ENCODE measurements at places on chromosomes 1 and 21.

GRCh38 chr1:66294707-66295370 is 239.1 kb upstream of the SGIP1 start:
- DNase-seq: no peak

GRCh38 chr1:232995189-232995588 is 44.8 kb downstream of the NTPCR start:
- no peak for DNase-seq

DNA sequence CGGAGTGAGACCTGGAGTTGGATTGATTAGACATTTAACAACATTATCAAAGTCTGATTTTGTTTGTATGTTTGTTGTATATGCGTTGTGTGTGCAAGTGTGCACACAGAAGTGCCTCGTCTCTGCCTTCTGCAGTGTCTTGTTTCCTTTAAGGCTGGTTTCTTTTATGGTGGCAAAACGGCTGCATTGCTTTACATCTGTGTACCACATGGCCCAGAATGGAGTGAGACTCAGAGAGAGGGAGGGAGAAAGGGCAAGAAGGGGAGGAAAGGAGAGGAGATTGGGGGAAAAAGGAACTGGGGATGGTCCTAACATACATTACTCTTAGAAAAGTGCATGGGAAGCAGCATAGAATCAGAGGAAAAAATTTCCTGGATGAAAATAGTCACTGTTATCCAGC is 99.7 kb upstream of the WLS start:
- no peak for DNase-seq

DNA sequence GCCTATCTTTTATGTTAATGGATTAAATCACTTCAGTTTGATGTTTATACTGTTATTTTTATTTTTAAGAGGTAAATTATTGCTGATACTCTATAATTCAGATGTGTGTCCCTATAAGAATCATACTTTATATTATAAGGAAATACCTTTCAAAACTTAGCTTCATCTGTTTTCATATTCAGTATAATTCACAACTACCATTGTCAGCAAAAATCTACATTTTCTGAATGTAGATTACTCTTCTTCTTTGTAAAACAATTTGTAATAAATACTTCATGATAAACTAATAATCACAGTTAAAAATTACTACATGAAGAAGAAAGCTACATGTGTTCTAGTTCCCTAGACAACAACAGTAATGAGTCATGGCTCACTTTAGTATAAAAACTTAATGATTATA is 115.4 kb upstream of the SERTAD4 start:
- DNase-seq: no peak

DNA sequence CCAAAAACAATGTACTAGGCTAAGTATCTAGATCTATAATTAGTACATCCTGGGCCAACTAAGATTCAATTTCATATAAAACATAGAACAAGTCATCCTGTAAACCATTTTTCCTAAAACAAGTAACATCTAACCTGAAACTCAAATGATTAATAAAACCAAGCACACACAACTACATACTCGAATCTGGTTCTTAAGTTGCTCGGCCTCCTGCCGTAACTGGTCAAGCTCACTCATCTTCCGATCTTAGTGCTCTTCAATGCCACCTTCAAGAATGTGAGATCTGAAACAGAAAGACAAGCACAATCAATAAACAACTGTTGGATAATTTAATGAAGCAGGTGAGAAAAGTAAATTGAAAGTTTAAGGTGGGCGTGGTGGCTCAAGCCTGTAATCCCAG is 46.9 kb upstream of the NADK start:
- no peak for DNase-seq

DNA sequence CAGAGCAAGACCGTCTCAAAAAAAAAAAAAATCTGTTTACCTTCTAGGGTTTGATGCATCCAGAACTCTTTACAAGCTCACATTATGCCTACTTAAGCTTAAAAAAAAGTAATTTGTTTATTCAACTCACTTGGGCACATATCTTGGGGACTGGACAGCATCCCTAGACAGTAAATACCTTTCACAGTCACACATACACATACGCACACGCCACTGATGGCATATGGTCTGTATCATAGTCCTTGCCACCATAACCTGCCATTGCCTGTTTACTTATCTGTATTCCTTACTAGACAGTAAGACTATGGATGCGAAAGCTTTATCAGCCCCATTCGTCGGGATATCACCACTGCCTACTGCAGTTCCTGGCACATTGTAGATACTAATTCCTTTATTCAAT is 446.3 kb upstream of the RGS18 start:
- no peak for DNase-seq
